ENCODE measurements at places on chromosomes 12 and 14. TPM values are rescaled to one million over a fixed set of nuclear protein-coding genes. Genes with fewer than 3 reads are reported as not detected.

GRCh38 chr12:90959032-90959431, 4.1 kb upstream of the CCER1 start:
- no peaks in the 10 kb centered on the region for H3K4me1 ChIP-seq
- H3K27ac ChIP-seq = no peak overlapping the region
- no peak for DNase-seq
- H3K36me3 ChIP-seq = no peaks in the 10 kb centered on the region
- H3K27me3 ChIP-seq = no peaks in the 10 kb centered on the region
- no peak overlapping the region for H3K4me3 ChIP-seq

GRCh38 chr12:132386926-132387497, 57.6 kb upstream of the GALNT9 start:
- H3K36me3 ChIP-seq = no peaks in the 10 kb centered on the region
- H3K27ac ChIP-seq = no peak overlapping the region

GLTP gene
- 24.0 TPM for total RNA-seq

LTA4H gene
- total RNA-seq = 57.7 TPM

DNA sequence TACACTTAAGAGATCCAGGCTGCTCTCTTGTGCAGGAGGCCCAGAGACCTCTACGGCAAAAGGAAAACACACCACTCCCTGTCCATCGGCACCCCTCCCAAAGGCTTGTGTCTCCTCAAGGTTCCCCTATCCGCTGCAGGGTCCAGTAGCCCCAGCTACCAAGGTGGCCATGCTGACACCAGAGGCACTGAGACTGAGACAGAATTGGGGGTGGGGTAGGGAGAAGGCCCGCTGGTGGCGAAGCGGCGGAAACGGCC, 590 bp downstream of the DDIT3 start:
- H3K36me3 ChIP-seq = peaks cover 29% of the 10 kb centered on the region
- no peaks in the 10 kb centered on the region for H3K27me3 ChIP-seq
- H3K4me1 ChIP-seq = peaks cover 59% of the 10 kb centered on the region
- peak overlapping the region; percentile 96 for H3K27ac ChIP-seq

CACNA2D4 gene
- 19.2 TPM for total RNA-seq

DNA sequence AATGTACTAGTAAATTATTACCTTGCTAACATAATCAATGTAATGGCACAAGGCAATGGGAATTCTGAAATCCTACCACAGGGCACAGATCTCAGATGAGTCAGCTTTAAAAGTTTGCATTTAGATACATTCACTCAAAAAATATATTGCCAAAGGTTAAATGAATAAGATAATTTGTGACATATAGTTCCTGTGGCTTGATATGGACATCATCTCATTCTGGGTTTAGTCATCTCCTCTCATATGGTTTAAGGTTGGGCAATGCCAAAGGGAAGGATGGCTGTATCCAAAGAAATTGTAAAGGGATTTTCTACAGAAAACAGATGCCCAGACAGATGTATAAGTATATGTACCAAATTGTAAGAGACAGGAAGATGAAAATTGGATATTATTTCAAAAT, 1065.0 kb downstream of the LRFN5 start:
- no peaks in the 10 kb centered on the region for H3K36me3 ChIP-seq
- no peaks in the 10 kb centered on the region for H3K27me3 ChIP-seq
- DNase-seq = no peak
- H3K27ac ChIP-seq = no peak overlapping the region
- H3K4me3 ChIP-seq = no peak overlapping the region
- H3K4me1 ChIP-seq = no peaks in the 10 kb centered on the region

- peaks cover 91% of the 10 kb centered on the region for H3K4me1 ChIP-seq
- H3K4me3 ChIP-seq = peak overlapping the region; percentile 34
- DNase-seq = peak; percentile 89
- H3K27ac ChIP-seq = peak overlapping the region; percentile 58
- no peaks in the 10 kb centered on the region for H3K36me3 ChIP-seq
Measured at GRCh38 chr14:68779761-68780323, 13.0 kb downstream of the ZFP36L1 start.

TPH2 gene
- 0.12 TPM for total RNA-seq

NTF3 gene
- not detected for total RNA-seq

CRIP1 gene
- total RNA-seq = 290 TPM

GRCh38 chr12:32558903-32559302, 120.2 kb upstream of the DNM1L start:
- DNase-seq = no peak
- no peak overlapping the region for H3K27ac ChIP-seq
- H3K27me3 ChIP-seq = no peaks in the 10 kb centered on the region

DNA sequence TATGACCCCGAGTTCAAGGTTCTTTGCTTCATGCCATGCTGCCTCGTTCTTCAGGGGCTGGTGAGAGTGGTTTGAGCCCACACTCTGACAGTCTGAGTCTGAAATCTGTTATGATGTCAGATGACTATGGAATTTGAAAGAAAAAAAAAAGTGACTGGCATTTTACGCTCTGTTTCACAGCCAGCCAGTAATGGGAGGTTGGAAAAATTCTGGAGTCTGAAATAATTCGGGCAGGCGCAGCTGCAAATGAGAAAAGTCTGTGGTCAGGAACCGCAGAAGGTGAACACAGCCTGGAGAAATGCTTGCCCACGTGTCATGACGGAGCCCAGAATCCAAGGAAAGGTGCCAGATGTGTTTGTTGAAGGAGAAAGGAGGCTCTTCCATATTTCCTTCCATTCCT, 269.8 kb upstream of the PWP1 start:
- DNase-seq = no peak
- no peaks in the 10 kb centered on the region for H3K36me3 ChIP-seq
- no peaks in the 10 kb centered on the region for H3K4me1 ChIP-seq
- H3K27me3 ChIP-seq = no peaks in the 10 kb centered on the region
- no peak overlapping the region for H3K4me3 ChIP-seq

CIT gene
- total RNA-seq = 1.6 TPM

GRCh38 chr12:108511633-108512540, 3.2 kb upstream of the FICD start:
- H3K36me3 ChIP-seq = no peaks in the 10 kb centered on the region
- no peaks in the 10 kb centered on the region for H3K27me3 ChIP-seq
- peaks cover 27% of the 10 kb centered on the region for H3K4me1 ChIP-seq
- DNase-seq = peak; percentile 72
- H3K4me3 ChIP-seq = no peak overlapping the region
- H3K27ac ChIP-seq = no peak overlapping the region
